Activated CD4-positive, alpha-beta T cell treated with anti-CD3 and anti-CD28 coated beads, Interleukin-2, amount 50 U/mL, for 1 hour (primary cell): ENCODE measurements at places on chromosomes 12 and 14.

- no peak for DNase-seq
Observed at GRCh38 chr12:114687802-114688201, 3.8 kb upstream of the TBX3 start.

DNA sequence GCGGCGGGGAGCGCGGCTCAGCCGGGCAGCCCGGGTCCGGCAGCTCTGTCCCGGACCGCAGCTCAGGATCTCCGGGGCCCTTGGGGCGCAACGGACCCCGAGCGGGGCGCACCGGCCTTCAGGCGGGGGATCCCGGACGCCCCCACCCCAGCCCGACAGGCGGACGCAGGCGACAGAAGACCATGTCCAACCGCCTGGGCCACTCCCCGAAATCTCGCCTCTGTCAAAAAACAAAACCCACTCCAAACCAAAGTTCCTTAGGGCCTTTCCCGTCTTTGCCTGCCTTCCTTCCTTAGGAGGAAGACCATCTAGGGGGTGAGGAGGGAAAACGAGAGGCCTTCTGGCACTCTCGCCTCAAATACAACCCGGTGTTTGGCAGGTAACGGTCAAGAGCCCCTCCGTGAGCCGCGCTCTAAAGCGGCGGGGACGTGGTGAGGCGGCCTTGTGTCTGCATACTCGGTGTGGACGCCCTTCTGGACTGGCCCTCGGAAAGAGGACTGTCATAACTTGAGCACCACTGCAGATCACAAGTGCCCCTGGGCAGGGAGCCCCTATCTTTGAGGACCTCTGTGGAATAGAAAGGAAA is 604 bp downstream of the HCFC2 start:
- DNase-seq = no peak

- no peak for DNase-seq
Observed at GRCh38 chr12:65277994-65278575, 398 bp upstream of the MSRB3 start.

- no peak for DNase-seq
Observed at GRCh38 chr14:75871181-75871880, 110.5 kb downstream of the TGFB3 start.

DNA sequence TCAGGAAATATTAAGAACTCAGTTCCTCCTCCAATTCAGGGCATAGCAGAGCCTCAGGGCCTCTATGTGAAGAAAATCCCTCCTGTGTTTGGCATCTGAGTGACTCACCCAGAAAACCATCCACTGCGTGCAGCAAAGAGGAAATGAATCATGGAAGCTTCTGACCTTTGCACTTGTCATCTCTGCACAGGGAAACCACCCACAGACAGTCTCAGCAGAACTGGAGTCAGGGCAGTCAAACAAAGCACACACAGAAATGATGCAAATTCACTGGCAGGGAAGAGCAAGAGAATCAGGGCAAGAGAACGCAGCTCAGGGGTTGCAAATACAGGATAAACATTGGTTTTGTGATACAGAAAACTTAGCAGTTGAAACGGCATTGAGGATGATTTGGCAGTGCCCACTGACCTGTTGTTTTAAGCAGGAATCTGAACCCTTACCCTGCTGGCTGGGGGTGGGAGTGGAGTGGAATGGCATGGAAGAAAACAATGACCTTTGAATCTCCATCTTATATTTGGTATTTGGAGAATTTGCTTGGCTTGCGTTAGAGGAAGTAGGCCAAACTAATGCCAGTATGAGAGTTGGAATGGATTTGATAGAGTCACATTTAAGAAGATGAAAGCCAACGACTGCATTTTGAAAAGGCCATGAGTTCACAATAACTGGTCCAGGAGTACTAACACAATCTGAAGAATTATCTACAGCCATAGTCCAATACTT is 53.5 kb downstream of the PHLDA1 start:
- DNase-seq = peak; percentile 56

- DNase-seq = no peak
Observed at GRCh38 chr12:72658615-72659014, 386.4 kb downstream of the TRHDE start.

- no peak for DNase-seq
Observed at GRCh38 chr12:62006076-62006732, 254.0 kb upstream of the USP15 start.

GRCh38 chr12:102602521-102602920 is 122.2 kb upstream of the IGF1 start:
- no peak for DNase-seq

- no peak for DNase-seq
Observed at GRCh38 chr14:46651526-46652144, at the start of gene RPL10L. Gene RPL10L, minus strand, starts transcription at chr14:46651781. Its CDS starts 45 bp downstream, at chr14:46651736.

- no peak for DNase-seq
Observed at GRCh38 chr12:117333331-117333881, 28.0 kb downstream of the NOS1 start.

GRCh38 chr12:131986361-131986760 is 36.6 kb downstream of the EP400 start:
- no peak for DNase-seq

- no peak for DNase-seq
Observed at GRCh38 chr12:53160673-53161072, 19.8 kb upstream of the ZNF740 start.

- DNase-seq = no peak
Observed at GRCh38 chr14:102732924-102733323, 44.3 kb upstream of the TRAF3 start.
